Spleen (tissue), 13 donors: ENCODE measurements at places on chromosomes 12 and 14.

- no peak for DNase-seq
Observed at GRCh38 chr12:123094349-123095077, 56.4 kb downstream of the PITPNM2 start.

- no peak for DNase-seq
Observed at GRCh38 chr14:20617138-20618003, 24.1 kb downstream of the OR6S1 start.

DNA sequence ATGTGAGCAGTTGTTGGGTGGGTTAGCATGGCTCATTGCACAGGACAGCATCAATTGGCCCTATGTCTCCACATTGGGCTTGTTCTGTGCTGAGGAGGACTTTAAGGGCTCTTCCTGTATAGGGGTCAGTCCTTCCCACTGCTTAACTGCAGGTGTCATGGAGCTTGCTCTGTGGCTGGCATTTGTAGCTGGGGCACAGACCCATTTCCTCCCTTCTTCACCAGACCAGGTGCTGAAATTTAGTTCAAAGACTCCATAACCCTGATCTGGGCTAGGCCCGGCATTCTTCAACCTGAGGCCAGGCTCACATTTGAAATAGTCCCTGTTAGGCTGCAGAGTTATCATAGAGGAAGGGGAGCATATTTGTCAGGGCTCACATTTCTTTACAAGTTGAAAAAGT is 12.8 kb downstream of the CHST11 start:
- no peak for DNase-seq

- peak; percentile 93 for DNase-seq
Observed at GRCh38 chr14:103546652-103547454, 15.6 kb downstream of the BAG5 start.

DNA sequence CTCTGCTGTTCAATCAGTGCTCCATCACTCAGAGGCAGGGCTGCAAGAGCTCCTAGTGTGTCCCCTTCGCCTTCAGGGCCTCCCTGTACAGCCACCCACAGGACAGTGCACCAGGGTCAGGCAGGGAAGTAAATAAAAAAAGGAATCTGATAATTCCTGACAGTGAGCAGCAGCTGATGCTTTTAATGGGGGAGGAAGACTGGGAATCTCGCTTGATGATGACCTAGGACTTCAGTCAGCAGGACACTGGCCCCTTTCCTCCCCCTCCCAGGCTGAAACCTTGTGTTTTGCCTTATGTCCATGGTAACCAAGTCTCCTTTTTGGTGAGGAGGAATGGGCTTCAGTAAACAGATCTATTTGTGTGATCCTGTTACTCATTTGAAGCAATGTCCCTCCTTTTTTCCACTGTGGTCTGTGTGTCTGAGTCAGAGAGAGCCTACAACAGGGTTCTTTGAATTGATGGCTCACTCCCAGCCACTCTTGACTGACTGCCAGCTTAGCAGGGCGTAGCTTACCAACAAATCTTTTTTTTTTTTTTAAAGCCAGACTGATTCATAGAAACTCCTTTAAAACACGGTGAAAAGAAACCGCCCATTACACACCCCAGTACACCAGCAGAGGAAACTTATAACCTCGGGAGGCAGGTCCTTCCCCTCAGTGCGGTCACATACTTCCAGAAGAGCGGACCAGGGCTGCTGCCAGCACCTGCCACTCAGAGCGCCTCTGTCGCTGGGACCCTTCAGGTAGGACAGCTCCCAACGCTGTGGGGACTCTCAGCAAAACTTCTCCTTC is at the start of gene EMP1:
TSS of gene EMP1 (plus strand) at position 597 of the 792 bp plus-strand sequence. CDS start 14,785 bp downstream, outside the sequence.
- DNase-seq: no peak

GRCh38 chr14:100755649-100756048 is 29.0 kb downstream of the DLK1 start:
- no peak for DNase-seq

- DNase-seq: no peak
Observed at GRCh38 chr14:85813040-85813439, 283.1 kb downstream of the FLRT2 start.

- no peak for DNase-seq
Observed at GRCh38 chr12:32820376-32820931, 64.8 kb upstream of the YARS2 start.

DNA sequence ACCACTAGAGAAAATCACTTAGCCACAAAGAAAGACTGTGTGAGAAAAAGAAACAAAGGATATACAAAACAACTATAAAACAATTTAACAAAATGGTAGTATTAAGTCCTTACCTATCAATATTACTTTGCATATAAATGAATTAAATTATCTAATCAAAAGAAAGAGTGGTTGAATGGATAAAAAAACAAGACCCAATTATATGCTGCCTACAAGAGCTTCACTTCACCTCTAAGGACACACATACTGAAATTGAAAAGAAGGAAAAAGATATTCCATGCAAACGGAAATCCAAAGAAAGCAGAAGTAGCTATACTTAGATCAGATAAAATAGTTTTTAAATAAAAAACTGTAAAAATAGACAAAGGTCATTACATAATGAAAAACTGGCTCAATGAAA is 134.9 kb upstream of the CCDC196 start:
- no peak for DNase-seq

GRCh38 chr14:55190906-55191202 is 531 bp downstream of the DLGAP5 start:
- DNase-seq: no peak

- no peak for DNase-seq
Observed at GRCh38 chr12:123919980-123920360, 52.7 kb downstream of the CCDC92 start.

- no peak for DNase-seq
Observed at GRCh38 chr12:94109160-94109559, 39.2 kb upstream of the PLXNC1 start.

GRCh38 chr14:93056840-93057585 is 58.7 kb downstream of the ITPK1 start:
- no peak for DNase-seq

GRCh38 chr12:59055204-59055860 is 135.0 kb upstream of the LRIG3 start:
- DNase-seq: no peak

GRCh38 chr14:98956661-98957060 is 315.3 kb downstream of the BCL11B start:
- DNase-seq: no peak

DNA sequence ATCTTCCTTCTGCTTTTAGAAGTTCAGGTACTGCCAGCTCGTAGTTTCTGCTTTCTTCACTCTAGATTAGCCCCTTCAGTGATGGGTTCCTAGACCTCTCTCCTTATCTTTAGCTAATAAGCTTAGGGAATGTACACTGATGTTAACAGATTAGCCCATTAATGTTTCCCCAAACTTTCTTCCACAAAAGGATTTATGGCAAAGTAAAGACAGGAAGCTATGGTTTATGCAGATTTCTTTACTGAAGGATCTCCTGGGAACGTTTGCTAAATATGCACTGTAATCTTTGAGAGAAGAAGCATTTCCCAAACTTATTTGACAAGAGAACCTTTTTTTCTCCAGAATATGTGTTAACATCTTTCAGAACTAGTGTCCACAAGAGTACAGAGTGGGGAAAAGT is 4.2 kb downstream of the SOCS4 start:
- DNase-seq: no peak

DNA sequence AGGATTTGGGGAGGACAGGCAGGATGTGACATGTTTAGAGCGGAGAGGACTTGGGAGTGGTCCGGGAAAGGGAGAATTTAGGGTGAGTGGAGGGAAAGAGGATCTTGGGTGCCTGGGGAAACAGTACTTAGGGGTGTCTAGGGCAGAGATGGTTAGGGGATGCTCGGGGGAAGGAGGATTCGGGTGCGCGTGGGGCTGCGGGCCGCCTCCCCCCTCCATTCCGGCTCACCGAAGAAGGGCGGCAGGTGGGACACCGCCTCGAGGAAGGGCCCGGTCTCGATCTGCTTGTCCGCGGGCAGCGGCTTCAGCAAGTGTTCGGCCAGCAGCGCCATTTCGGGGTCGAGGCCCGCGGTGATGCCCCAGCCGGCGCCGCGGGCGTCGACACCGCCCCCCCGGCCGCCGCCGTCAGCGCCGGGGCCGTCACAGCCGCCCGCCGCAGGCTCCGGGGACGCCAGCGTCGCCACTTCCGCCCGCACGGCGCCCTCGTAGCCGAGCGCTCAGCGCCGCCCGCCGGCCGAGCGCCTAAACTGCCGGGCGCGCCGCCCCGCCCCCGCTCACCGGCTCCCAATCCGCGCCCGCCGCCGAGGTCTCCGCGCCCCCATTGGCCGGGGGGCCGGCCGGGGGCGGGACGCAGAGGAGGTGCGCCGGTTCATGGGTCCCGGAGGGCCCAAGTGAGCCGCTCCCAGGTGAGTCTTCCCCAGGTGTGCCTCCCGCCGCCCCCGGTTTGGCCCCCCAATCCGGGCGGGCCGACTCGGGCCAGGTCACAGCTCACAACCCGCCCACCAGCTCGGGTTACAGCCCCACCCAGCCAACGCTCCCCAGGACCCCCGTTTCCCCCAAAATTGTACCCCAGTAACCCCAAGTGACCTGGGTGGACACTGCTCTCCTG is at the start of gene GLTP:
TSS of gene GLTP (minus strand) at position 499 of the 889 bp plus-strand sequence. CDS start at position 332, 167 bp downstream.
- DNase-seq: peak; percentile 97

- no peak for DNase-seq
Observed at GRCh38 chr12:64724201-64724745, 34.9 kb downstream of the GNS start.

DNA sequence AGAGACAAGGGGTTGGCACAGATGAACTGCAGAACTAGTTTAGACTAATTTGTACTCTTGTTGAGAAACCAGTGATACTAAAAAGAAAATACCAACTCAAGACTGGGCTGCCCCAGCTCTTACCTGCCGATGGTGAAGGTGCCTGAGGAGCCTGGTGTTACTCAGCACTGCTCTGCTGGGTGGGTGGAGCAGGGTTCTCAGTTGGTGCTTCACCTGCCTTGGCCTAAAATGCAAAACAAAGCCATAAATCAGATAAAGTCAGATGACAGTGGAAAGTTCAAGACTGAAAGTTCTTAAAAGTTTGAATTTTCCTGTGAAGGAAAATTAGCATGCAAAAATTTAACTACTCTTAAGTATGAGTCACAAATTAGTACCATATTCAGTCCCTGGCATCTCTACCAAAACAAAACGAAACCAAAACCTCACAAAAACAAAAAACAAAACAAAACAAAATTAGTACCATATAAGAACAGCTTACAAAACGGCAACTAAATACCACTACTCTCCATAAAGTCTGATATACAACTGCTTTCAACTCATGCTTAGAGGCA is 21.9 kb downstream of the YBX3 start:
- no peak for DNase-seq

- no peak for DNase-seq
Observed at GRCh38 chr14:74426202-74426582, at the start of gene SYNDIG1L. TSS of gene SYNDIG1L (minus strand) at chr14:74426210. CDS start at chr14:74409744, 16,466 bp downstream.

DNA sequence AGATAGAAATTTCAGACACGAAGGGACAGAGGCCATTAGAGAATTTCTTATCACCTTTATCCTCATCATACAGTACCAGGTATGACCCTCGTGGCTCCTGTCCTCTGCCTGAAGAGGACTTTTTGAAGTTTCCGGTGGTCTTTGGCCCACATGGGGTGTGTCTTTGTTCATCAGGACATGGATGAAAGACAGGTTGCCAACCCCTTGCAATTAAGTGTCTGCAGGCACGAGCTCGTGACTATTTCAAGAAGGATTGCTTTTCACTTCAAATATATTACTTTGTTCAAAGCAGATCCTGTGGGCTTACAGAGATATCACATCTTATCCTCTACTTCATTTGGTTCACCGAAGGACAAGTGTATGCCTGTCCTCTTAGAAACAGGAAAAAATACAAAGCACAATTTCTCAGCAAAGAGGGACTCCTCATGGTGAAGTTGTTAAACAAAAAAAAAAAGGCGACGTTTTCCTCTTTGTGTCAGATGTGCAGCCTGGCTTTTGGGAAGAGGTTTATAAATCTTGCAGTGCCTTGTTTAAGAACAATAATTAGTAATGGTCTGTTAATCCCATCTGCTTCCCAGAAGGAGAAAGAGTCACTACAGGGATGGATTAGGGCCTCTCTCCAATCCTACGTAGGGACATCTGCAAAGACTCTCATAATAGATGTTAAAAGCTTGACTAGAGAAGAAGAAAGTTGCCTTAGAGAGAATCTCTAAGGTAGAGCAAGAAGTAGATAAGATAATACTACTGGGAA is 13.5 kb upstream of the FAM234B start:
- DNase-seq: no peak

GRCh38 chr14:86683561-86683960 is 1153.6 kb downstream of the FLRT2 start:
- no peak for DNase-seq

DNA sequence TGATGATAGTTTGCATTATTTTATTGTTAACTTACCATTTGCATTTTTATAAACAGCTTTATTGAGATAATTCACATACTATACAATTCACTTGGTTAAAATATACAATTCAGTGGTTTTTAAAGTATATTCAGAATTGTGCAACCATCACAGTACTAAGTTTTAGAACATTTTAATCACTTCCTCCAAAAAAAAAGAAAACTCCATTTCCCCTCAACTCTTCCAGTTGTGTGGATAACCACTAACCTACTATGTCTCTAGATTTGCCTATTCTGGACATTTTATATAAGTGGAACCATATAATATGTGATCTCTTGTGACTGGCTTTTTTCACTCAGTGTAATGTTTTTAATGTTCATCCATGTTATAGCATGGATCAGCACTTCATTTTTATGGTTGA is 41.3 kb downstream of the WNK1 start:
- no peak for DNase-seq

GRCh38 chr14:101045511-101045910 is 142.0 kb upstream of the RTL1 start:
- no peak for DNase-seq

DNA sequence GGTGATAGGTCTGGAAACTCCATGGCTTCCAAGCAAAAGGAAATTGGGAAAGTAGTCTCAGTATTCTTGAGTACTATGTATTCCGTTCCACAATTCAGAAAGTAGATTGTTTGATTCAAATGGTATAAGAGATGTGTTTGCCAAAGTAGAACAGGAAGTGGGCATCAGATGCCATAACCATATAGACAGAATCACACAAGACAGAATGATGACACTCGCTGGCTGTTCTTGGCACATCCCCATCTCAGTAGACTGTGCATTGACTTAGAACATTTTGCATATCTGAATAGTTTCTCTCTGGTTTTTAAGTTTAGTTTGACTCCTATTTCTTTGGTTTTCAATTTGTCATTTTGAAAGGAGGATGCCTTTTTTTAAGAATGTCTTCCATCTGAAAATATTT is 221.1 kb upstream of the RGS6 start:
- DNase-seq: no peak

GRCh38 chr12:93572712-93573551 is 457 bp downstream of the SOCS2 start:
- DNase-seq: peak; percentile 84

GRCh38 chr12:6234214-6234613 is 34.0 kb downstream of the CD9 start:
- DNase-seq: no peak

DNA sequence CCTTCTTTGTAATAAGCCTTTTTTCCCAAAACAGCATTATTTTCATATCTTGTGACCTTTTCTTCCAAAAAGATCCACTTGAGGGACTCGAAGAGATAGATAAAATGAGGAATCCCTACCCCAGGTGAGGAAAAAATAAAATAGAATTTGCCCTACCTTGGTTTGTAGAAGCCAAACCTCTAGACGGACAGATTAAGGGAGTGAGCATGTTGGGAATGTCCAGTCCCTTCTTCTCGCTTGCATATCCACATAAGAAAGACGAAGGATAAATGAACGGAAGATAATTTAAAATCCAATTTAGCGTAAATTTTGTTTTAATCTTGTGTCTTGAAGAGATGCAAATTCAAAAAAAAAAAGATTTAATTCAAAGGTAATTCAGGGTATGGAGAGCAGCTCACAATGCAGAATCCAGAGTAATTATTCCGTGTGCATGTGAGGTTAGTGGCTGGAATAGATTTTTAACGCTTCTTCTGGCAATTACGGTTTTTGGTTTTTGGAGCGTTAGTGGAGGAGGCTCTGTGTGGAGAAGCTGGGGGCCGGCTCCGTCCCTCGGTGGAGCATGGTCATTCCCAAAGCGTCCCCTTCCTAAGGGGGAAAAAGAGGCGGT is 1.5 kb downstream of the GRIN2B start:
- DNase-seq: no peak
